Keratinocyte (primary cell): ENCODE measurements at places on chromosomes 13 and 19.

DNA sequence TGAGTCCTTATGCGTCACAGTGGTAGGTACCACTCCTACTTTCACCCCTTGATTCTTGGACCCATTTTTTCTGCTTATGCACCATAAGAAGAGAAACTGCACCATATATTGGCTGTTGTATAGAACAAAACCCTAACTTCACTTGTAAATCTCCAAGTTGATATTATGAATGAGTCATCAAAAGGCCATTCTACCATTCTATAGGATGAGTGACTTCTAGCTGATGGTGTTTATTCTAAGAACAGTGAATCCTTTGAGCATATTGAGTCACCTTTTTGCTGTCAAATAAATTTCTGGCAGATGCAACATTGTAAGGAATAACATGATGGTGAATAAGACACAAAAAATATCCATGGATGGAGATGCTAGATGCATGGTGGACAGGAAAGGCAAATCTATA lies 57.7 kb downstream of the POLR1D start:
- DNase-seq: peak; percentile 15
- peaks cover 3% of the 10 kb centered on the region for H3K4me1 ChIP-seq
- H3K27me3 ChIP-seq: no peaks in the 10 kb centered on the region
- no peak overlapping the region for H3K4me3 ChIP-seq
- no peaks in the 10 kb centered on the region for H3K36me3 ChIP-seq

- no peaks in the 10 kb centered on the region for H3K27me3 ChIP-seq
- no peak for DNase-seq
- no peak overlapping the region for H3K4me3 ChIP-seq
- no peak overlapping the region for H3K27ac ChIP-seq
- no peaks in the 10 kb centered on the region for H3K4me1 ChIP-seq
- no peaks in the 10 kb centered on the region for H3K36me3 ChIP-seq
Measured at GRCh38 chr13:34756136-34756535, 185.9 kb upstream of the NBEA start.

DNA sequence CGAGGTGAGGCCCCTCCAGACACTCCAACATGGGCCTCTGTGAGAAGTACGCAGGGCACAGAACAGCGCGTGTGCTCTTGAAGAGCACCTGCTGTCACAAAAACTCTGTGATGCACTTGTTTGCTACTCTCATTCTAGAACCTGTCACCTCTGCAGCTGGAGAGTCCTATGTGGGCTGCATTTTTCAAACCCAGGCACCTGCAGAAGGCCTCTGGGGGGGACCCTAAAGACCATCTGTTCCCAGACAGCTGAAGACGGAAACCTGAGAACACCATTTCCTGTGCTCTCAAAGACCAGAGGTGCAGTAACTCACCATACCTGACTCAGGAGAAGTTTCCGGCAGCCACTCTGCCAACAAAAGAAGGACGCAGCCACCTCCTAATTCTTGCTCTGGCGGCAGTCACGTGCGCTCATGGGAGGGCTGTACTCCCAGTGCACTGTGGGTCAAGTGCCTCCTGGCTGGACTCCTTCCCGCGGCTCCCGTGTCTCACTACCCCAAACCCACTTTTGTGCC lies 28.1 kb downstream of the RANBP3 start:
- H3K4me1 ChIP-seq: peaks cover 3% of the 10 kb centered on the region
- no peak for DNase-seq
- peaks cover 6% of the 10 kb centered on the region for H3K36me3 ChIP-seq
- H3K27me3 ChIP-seq: no peaks in the 10 kb centered on the region

DNA sequence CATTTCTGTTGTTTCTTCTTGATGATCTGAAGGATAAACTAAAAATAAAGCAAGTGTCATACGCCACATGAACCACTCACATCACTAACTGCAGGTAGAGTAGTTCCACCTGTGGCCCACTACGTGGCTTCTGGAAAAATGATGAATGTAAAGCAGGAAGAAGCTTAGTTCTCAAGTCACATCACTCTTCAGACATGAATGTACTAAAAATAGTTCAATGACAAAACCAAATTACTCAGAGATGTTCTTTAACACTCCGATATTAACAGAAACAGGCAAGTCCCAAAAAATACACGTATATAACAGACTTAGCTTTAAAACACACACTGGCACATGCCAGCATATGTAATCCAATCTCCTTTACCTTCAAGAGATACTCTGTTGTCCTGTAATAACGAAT lies 21.6 kb downstream of the RAB20 start:
- no peaks in the 10 kb centered on the region for H3K27me3 ChIP-seq
- no peak for DNase-seq
- H3K4me1 ChIP-seq: no peaks in the 10 kb centered on the region
- H3K27ac ChIP-seq: no peak overlapping the region
- no peaks in the 10 kb centered on the region for H3K36me3 ChIP-seq

GRCh38 chr13:103878891-103879605 lies 812.8 kb upstream of the SLC10A2 start:
- H3K27ac ChIP-seq: no peak overlapping the region
- no peaks in the 10 kb centered on the region for H3K36me3 ChIP-seq
- DNase-seq: no peak

DNA sequence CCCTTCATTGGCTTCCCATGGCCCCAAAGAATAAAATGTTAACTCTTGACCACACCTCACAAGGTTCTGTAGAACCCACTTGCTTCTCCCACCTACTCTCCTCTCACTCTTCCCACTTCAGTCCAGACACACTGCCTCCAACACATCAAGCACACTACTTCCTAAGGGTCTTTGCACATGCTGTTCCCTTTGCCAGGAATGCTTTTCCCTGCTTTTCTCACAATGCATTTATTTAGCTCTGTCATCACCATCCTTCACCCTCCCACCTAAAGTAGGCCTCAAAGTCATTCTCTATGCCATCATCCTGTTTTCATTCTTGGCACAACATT lies 7.9 kb downstream of the IFNL1 start:
- H3K27ac ChIP-seq: no peak overlapping the region
- peaks cover 53% of the 10 kb centered on the region for H3K27me3 ChIP-seq
- no peaks in the 10 kb centered on the region for H3K36me3 ChIP-seq
- no peak for DNase-seq
- H3K4me1 ChIP-seq: no peaks in the 10 kb centered on the region

DNA sequence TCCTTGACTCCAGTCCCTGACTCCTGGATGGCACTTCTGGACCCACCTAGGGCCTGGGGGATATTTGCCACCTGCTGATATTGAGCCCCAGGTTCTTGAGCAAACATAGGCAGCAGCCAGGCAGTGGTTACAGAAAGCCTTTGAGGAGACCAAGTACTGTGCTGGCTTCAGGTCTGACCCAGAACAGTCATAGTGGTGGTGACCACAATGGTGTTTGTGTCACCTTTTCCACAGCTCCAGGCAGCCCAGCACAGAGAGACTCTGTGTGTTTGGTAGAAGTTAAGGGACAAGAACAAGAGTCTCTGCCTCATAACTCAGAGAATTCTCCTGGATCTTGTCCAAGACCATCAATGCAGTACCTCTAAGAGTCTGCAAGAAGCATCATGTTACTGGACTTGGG lies 14.6 kb upstream of the CLC start:
- no peaks in the 10 kb centered on the region for H3K36me3 ChIP-seq
- no peak overlapping the region for H3K4me3 ChIP-seq
- H3K27ac ChIP-seq: no peak overlapping the region
- no peaks in the 10 kb centered on the region for H3K4me1 ChIP-seq

- no peaks in the 10 kb centered on the region for H3K4me1 ChIP-seq
- no peak overlapping the region for H3K4me3 ChIP-seq
- DNase-seq: no peak
- no peak overlapping the region for H3K27ac ChIP-seq
- H3K36me3 ChIP-seq: no peaks in the 10 kb centered on the region
Measured at GRCh38 chr19:35330475-35330874, 1.5 kb downstream of the CD22 start.

- H3K36me3 ChIP-seq: peaks cover 2% of the 10 kb centered on the region
- peaks cover 22% of the 10 kb centered on the region for H3K4me1 ChIP-seq
- no peak overlapping the region for H3K27ac ChIP-seq
- DNase-seq: no peak
- no peak overlapping the region for H3K4me3 ChIP-seq
Measured at GRCh38 chr13:33174491-33174890, 111.1 kb downstream of the STARD13 start.

DNA sequence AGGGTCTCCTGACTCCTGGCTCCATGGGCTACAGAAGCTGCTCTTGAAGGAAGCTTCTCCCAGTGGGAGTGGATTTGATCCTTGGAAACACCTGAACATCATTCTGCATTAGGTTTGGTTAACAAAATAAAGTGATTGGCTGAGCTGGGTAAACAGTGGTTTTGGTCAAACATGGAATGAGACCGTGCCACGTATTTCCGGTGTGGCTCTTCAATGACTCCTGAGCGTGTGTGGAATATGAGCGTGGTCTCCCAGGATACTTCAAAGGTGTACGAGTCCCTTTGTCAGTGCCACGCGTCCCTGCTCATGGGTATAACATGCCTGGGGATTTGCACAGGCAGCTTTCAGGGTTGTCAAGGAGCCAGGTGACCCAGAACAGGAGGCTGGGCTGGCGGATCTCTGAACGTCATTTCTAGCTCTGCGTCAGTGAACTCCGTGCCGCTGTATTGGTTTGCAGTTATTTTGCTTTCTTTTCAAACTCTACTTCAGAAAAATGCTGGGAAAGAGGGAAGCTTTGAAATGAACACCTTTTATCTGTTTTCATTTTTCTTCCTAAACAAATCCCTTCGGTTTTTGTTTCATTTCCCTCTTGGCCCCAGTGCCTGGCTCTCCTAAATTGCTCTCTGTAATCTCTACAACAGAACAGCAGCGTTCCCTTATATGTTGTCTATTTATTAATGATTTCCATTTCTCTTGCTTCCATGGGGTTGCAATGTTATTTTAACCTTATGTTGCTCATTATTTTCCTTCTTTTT lies 26.3 kb upstream of the GJB6 start:
- H3K27me3 ChIP-seq: no peaks in the 10 kb centered on the region
- peaks cover 3% of the 10 kb centered on the region for H3K4me1 ChIP-seq
- H3K4me3 ChIP-seq: no peak overlapping the region
- DNase-seq: no peak
- H3K36me3 ChIP-seq: no peaks in the 10 kb centered on the region
- H3K27ac ChIP-seq: peak overlapping the region; percentile 13

GRCh38 chr13:27110056-27110746 lies 61.4 kb downstream of the USP12 start:
- no peak for DNase-seq
- no peak overlapping the region for H3K27ac ChIP-seq
- H3K36me3 ChIP-seq: no peaks in the 10 kb centered on the region
- H3K4me3 ChIP-seq: no peak overlapping the region

DNA sequence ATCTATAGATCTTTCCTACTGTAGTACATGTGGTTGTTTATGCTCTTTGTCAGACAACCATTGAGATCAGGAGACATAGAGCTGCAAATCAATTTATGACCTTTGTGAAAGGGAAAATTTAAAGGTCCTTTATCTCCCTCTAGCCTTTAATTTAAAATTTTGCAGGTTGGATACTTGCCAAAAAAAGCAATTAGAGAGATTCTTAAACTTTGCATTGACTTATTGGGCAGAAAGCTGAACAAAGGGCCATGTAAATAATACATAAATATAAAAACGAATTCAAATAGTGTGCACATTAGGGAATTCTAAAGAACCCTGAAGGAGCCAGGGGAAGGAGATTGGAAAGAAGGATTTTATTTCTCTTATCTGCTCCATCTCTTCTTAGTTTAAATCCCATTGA lies 22.0 kb upstream of the RB1 start:
- H3K27me3 ChIP-seq: no peaks in the 10 kb centered on the region
- DNase-seq: no peak
- no peaks in the 10 kb centered on the region for H3K4me1 ChIP-seq
- no peak overlapping the region for H3K27ac ChIP-seq
- no peak overlapping the region for H3K4me3 ChIP-seq

DNA sequence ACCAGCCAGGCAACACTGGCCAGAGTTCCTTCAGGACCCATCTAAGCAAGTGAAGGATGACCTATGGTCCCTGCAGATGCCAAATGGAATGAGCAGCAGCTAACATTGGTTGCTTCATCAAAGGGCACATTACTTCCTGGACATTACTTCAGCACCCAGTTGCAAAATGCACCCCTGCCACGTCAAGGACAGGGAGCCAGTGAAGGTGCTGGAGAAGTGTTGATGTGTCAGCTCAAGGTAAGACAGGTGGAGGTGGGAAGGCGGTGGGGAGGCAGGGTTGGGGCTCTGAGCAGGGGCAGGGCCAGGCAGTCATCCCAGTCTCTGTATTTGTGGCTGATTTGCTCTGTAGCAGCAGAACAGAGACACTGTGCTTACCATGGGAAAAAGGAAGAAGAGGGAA lies 14.6 kb downstream of the CSNK1A1L start:
- no peaks in the 10 kb centered on the region for H3K36me3 ChIP-seq
- H3K27ac ChIP-seq: no peak overlapping the region
- no peaks in the 10 kb centered on the region for H3K27me3 ChIP-seq
- H3K4me1 ChIP-seq: no peaks in the 10 kb centered on the region
- H3K4me3 ChIP-seq: no peak overlapping the region

- H3K36me3 ChIP-seq: no peaks in the 10 kb centered on the region
- DNase-seq: no peak
- no peaks in the 10 kb centered on the region for H3K4me1 ChIP-seq
- H3K27me3 ChIP-seq: no peaks in the 10 kb centered on the region
Measured at GRCh38 chr13:52810526-52810925, 37.9 kb downstream of the PCDH8 start.

DNA sequence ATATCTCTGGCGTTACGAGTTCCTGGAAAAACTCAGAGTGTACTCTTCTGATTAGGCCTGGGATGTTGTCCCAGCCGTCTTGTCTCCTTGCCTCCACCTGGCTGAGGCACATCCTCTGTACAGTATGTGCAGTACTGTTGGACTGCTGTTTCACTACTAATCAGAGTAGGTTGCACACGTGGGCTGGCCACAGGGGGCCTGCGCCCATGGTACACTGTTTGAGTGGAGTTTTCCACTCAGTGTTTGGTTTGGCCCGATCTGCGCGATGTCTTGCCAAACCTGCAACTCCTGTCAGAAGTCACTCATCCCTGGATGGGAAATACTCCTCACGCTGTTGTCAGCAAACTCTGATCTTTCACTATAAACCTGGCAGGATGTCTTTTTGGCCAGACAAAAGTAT lies 189.6 kb upstream of the CSNK1A1L start:
- no peaks in the 10 kb centered on the region for H3K27me3 ChIP-seq
- DNase-seq: no peak
- H3K36me3 ChIP-seq: no peaks in the 10 kb centered on the region
- no peak overlapping the region for H3K4me3 ChIP-seq

DNA sequence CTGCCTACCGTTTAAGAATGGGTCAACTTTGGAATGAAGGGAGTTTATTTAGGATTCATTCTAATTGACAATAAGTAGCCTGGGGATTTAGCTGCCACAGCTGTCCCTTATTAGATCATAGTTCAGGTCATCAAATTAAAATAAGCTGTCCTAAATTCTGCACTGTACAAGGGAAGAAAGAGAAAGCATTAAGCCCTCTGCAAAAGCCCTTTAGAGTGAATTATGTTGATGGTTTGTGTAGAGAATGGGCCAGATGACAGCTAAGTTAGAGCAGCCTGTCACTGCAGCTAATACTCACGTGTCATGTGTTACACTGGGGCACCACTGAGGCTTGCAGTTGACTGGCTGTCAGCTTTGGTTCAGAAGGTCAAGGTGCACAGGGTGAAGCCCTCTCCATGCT lies 737.1 kb upstream of the SLC10A2 start:
- no peaks in the 10 kb centered on the region for H3K4me1 ChIP-seq
- DNase-seq: no peak
